ENCODE measurements at places on chromosomes 3 and 15. TPM values are rescaled to one million over a fixed set of nuclear protein-coding genes. Genes with fewer than 3 reads are reported as not detected.

SNTN gene
- total RNA-seq: not detected

CPN2 gene
- total RNA-seq: not detected

IP6K1 gene
- 56.4 TPM for total RNA-seq

EPHB1 gene
- total RNA-seq: 5.7 TPM

POPDC2 gene
- total RNA-seq: 2.0 TPM

ESYT3 gene
- not detected for total RNA-seq

WDR76 gene
- total RNA-seq: 4.8 TPM

HERC2 gene
- total RNA-seq: 84.6 TPM

ECE2 gene
- not detected for total RNA-seq

RPS27L gene
- total RNA-seq: 149 TPM
